Effector CD4-positive, alpha-beta T cell (primary cell): ENCODE measurements at places on chromosomes 1 and 21.

GRCh38 chr1:12730156-12730555 is 14.2 kb downstream of the AADACL3 start:
- no peak for DNase-seq

GRCh38 chr21:42469272-42469671 is 26.8 kb downstream of the RSPH1 start:
- no peak for DNase-seq

DNA sequence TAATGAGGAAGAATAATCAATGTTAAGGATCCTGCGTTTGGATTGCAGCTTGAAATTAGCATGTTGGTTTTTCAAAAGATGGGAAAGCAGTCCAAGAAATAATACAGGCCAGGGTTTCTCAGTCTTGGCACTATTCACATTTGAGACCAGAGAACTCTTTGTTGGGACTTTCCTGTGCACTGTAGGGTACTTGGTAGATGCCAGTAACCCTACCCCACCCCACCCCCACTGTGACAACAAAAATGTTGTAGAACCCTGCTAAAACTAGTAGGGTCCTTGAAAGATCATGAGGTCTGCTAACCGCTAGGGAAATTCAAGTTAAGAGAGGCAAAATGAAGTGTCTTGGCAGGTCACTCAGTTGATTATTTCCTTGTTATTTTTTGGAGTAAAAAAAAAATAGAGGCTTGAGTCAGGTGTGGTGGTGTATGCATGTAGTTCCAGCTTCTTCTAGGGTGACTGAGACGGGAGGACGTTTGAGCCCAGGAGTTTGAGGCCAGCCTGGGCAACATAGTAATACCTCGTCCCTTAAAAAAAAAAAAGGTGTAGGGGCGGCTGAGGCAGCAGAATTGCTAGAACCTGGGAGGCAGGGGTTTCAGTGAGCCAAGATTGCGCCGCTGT is 53.3 kb downstream of the SPEN start:
- DNase-seq, result no peak

- no peak for DNase-seq
Observed at GRCh38 chr21:39152271-39152670, 31.0 kb downstream of the PSMG1 start.

- no peak for DNase-seq
Observed at GRCh38 chr1:44602634-44603628, 71.3 kb downstream of the TMEM53 start.

GRCh38 chr21:37139154-37139553 is 66.1 kb downstream of the TTC3 start:
- no peak for DNase-seq

- no peak for DNase-seq
Observed at GRCh38 chr1:14996133-14997050, 157.2 kb upstream of the TMEM51 start.
